ELF-1 (cell line): ENCODE measurements at places on chromosomes 4 and X.

DNA sequence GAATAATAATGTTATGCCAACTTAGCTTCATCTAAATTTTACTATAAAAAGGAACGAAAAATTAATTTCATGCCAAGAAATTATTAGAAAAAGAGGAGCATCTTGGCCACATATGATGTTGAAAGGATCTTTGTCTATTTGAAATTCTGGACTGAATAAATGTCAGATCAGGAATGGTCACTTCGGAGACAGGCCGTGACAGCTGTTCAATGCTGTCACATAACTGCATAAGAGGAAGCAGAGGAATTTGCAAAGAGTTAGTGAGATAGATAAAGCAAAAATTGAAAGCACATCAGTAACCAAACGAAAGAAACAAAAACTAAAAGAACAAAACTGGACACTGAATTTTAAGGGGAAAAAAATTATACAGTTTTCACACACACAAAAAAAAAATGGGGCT lies 100.9 kb downstream of the GASK1B start:
- no peak for DNase-seq

GRCh38 chrX:132119821-132120515 lies 7.9 kb downstream of the FRMD7 start:
- peak; percentile 98 for DNase-seq

DNA sequence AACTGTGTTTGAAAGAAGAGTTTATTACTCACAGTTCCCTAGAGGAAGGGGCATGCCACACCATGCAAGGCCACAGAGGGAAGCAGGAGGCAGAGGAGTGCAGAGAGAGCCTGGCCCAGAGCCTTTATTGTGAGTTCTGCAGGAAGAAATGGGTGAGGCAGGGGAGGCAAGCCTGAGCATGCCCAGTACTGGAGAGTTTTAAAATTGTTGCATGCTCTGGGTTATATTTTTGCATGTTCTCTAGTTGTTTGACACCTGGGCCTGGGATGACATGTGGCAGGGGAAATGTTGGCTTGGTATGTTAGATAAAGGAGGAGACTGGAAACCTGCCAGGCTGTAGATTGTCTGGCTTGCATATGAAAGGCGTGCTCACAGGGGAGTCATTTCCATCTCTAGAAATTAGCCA lies 19.7 kb upstream of the CRMP1 start:
- peak; percentile 16 for DNase-seq

- DNase-seq: no peak
Measured at GRCh38 chrX:374596-374995, 12.1 kb downstream of the PPP2R3B start.

GRCh38 chrX:17370191-17370590 lies 4.8 kb upstream of the NHS start:
- no peak for DNase-seq

GRCh38 chr4:1396806-1397455 lies 9.3 kb downstream of the NKX1-1 start:
- no peak for DNase-seq

DNA sequence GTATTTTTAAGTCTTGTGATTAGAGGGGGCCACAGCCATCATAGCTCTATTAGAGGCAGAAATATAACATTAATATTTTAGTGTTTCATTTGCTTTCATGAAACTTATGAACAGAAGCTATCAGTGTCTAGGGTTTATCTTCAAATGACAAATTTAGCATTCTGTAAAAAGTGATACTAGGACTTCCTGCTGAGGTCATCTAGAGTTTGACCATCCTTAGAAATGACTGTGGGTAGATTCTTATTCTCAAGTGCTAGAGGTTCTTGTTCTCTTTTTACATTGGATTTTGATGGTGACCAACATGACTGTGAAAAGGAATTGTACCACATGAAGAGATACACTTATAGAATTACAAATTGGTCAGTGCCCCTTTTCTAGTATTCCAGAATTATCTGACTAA lies 568.6 kb downstream of the RPA4 start:
- no peak for DNase-seq

- DNase-seq: no peak
Measured at GRCh38 chrX:12956704-12957534, 18.0 kb upstream of the TMSB4X start.

DNA sequence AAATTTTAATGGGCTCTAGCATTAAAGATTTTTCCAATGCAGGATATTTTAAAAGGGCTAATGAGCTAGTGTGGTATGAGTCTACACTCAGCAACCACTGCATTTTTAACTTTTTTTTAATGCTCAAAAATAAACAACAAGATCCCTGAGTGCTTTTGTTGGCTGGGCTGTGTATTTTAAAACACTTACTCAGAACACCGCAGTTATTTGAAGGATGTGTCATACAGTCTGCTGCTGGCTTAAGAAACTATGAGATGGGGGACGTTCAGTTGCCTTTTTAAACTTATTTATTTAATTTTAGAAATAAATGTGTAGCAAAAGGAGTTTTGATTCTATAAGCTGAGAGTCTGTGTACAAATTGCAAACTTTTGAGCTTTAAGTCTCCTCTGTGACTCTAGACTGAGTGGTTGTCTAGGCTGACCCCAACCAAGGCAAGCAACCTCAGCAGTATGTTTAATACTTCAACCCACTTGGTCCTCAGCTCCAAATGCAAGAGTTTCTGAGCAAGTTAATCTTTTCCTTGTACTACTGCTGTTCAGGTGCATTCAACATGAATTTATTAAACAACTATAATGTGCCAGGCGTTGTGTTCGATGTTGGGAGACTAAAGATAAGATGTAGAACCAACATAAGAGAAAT lies 278.6 kb upstream of the DIPK2B start:
- no peak for DNase-seq

DNA sequence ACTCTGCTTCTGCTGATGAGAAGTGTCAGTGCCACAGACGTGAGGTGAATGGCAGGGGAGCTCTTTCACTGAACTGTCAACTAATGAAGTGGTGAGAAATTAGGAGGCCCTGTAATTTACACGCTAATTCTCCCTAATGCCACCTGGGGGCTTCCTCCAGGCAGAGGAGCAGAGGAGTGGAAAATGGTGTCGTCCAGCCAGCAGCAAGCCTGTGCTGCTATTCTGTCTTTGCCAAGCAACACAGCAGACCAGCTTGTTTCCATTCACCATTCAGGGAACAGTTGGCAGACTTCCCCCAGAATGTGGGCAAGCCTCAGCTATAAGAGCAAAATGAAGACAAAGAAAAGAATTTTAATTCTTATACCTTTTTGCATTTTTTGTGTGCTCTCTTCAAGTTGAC lies 245.2 kb upstream of the TET2 start:
- DNase-seq: peak; percentile 42

DNA sequence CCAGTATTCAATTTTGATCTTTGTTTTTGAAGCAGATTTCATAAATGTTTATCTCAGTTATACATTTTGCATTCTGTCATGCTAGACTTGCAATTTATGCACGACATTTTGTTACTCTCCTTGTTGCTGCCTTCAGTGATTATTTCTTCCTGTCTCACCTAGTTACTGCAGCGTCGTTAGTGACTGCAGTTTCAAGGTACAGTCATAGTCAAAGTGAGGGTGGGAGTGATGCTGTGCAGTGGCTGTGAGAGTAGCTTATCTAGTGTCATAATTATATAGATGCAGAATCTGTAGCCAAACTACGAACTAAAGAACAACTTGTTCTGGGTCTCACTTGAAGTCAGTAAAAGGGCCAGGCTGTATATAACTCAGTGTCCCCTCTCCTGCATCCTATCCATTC lies 69.8 kb downstream of the GPR101 start:
- no peak for DNase-seq

DNA sequence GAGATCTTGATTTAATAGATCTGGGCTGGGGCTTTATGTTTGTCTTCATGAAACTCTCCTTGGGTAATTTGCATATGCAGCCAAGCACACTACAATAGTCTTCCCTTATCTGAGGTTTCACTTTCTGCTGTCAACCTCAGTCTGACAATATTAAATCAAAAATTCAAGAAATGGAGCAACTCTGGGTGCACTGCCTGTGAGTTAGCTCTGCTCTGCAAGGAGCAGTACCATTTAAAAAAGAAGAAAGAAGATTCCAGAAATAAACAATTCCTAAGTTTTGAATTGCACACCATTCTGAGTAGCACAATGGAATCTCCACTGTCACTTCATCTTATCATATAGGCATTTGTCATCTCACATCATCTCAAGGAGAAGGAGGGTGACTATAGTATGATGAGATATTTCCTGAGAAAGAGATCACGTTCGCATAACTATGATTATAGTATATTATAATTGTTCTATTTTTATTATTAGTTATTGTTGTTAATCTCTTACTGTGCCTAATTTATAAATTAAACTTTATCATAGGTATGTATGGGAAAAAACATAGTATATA lies 9.4 kb downstream of the FNIP2 start:
- DNase-seq: no peak

DNA sequence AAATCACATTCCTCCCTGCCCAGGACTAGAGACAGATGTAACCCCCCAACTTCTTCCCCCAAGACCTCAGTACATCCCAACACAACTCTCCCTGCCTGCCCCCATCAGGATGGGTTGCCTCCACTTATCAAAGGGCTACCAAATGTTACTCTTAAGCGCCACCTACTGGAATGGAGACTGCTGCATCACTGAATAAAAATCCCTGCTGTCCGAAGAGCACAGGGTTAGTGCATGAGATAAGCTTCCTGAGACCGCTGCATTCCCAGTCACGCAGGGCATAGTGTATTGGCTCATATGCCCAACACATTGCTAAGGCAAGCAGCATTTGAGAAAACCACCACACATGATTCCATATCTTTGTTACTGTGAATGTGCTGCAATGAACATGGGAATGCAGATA lies 544.5 kb downstream of the PPP4R3C start:
- peak; percentile 57 for DNase-seq

DNA sequence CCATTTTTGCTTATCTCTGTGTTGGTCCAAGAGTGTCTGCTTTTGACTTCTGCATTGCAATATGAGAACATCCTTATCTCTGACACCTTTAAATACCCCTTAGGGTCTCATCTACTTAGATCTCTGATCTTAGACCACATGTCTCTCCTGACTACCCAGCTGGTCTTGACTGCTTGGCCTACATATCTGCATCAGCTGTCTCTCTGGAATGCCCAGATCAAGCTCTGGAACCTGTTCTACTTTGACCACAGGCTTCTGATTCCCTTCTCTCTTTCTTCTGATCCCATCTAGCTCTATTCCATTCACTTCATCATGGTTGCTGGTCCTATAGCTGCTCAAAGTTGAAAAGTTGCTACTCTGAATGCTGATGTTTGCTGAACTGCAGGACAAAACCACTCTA lies 301.2 kb downstream of the MAPK10 start:
- no peak for DNase-seq

- DNase-seq: no peak
Measured at GRCh38 chr4:8284391-8284790, 14.8 kb downstream of the HTRA3 start.

DNA sequence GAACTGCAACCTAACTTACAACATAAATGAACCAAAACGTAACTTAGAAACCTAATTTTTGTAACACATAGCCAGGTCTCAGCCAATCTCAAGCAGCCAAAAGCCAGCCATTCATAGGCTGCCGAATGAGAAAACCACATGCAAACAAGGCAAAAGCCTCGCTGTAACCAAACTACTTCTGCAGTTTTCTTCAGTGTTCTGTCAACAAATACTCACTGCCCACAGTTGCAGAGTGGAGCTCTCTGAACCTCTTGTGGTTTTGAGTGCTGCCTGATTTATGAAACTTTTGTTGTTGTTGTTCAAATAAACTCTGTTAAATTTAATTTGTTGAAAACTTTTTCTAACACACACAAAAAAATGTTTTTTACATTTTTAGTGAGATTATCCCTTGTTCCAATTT lies 251.2 kb downstream of the PAPSS1 start:
- no peak for DNase-seq

- no peak for DNase-seq
Measured at GRCh38 chr4:8648296-8648695, 55.7 kb downstream of the CPZ start.

GRCh38 chr4:83974111-83974780 lies 438.3 kb downstream of the GPAT3 start:
- DNase-seq: no peak

DNA sequence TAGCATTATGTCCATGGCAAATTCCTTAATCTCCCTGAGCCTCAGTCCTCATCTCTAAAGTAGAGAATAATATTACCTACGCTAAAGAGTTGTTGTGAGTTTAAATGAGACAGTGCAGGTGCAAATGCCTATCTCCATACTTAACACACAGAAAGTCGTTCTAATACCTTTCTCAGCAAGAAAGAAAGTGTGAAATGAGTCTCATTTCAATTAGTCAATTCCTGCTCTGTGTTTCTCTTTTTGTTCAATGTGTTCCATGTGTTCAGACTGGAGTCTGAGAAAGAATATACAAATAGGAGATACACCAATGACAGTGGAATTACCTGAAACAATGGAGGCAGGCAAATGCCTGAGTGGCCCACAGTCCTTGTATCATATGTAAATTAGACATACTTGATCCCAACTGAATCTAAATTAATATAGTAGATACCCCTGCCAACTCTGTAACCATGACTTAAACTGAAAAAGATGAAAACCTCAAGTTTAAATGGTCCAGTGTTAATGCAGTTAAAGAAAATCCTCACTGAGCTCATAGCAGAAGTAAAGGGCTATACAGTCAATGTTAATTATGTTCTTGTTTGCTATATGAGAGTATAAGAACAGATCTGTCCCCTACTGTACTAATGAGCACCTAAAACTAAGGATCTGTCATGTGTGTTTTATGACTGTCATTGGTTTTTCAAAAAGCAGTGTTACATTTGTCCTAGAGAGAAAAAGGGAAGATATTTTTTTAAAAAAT lies 68.2 kb downstream of the GPC3 start:
- no peak for DNase-seq

DNA sequence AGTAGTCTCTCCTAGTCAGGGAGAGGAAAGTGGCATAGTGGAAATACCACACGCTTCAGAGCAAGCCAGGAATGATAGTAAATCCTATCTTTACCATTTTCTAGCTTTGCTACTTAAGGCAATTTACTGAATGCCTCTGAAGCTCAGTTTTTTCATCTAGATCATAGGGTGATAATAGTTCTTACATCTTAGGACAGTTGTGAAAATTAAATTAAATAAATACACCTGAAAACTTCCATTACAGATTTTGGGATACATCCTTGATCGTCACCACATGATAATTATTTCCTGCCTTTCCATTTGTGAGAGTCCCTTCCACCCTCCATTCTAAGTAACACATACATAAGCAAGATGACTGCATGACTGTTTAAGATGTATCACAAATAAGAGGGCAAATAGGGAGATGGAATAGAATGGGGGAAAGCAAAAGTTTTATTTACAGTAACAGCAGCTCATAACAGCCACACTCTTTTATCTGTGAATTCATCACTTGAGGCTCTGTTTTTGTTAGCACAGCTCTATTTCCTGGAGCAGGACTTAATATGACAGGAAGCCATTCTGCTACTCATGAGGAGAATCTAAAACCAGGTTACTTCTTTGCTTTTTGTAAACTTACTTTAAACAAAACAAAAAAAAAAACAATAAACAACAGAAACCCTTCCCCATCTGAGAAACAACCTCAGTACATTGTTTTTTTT lies 13.4 kb downstream of the P2RY10 start:
- no peak for DNase-seq

DNA sequence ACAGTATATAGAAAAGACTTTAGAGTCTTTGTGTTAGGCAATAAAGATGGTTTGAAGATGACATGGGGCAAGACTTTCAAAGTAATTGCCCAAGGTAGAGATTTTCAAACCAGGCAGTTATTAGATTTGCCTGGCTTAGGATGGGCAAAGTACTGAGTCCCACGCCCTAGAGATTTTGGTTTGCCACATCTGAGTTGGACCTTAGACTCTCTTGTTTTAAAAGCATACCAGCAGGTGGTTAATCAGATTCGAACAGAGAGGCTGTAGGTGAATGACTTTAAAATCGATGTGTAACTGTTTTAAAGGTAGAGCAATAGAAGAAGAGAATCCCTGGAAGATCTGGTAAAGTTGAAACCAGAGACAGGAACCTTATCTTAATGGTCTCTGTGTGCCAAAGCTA lies 121.5 kb downstream of the RAPGEF2 start:
- DNase-seq: no peak
